Uterus (tissue), 4 donors: ENCODE measurements at places on chromosomes 1 and 21. TPM values are rescaled to one million over a fixed set of nuclear protein-coding genes. Genes with fewer than 3 reads are reported as not detected.

Gene NMNAT1
- 41.5 TPM for total RNA-seq

Gene CYYR1
- 23.6 TPM for total RNA-seq

Gene EFCAB7
- 12.4 TPM for total RNA-seq

- no peak for DNase-seq
These were observed 45.1 kb downstream of the DPT start for GRCh38 chr1:168683871-168684270.

DNA sequence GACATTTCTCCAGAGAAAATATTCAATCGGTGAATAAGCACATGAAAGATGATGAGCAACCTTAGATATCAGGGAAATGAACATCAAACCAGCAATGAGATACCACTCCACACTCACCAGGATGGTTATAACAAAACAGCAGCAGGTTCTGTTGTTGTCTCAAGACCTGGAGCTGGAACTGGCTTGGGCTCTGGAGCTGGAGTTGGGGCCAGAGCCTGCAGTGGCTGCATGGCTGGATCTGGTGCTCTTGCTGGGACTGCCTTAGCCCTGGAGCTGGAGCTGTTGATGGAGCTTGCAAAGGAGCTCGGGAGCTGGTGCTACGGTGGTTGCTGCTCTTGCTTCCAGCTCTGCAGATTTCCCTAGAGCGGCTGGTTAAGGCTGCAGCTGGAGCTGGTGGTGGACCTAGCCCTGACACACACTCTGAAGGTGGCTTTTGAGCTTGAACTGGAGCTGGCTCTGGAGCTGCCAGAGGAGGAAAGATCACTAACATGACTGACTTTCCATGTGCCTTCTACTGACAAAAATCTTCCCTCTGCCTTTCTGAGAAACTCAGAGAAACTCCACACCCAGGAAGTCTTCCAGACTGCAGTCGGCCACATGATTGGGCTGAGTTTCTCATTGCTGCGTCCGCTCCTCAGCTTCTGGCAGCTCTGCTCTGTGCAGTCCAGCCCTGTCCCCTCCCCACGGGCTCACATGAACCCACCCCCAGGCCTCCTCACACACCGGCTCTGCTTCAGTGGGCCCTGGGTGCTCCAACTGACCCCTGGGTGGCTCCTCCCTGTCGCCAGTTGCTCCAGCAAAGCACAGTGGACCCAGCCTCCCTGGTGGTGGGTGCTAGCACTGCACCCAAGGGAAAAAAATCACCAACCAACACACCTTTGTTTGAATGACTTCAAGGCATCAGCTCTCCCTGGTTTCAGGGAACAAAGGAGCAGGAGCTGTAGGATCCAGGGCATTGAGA, 139.1 kb upstream of the FMN2 start:
- DNase-seq, result no peak

- no peak for DNase-seq
These were observed 19.0 kb upstream of the ARF1 start for GRCh38 chr1:228063251-228064191.

DNA sequence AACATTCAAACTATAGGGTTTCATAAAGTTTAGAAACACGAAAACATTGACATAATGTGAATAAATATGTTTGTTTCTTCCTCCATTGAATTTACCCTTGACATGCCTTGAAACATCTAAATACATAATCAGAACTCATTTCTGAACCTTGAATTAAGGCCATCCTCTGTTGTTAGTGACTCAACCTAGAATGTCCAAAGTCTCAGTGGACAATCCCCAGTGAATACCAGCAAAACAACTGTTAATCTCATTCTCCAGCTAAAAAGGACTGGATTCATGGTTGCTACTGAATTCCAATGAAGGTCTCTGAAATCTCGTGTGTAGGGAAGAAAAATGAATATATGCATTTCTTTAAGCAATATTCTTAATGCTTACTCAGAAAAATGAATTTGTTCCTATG, at the start of gene OR2L2:
Gene OR2L2 (plus strand): TSS at position 301 of the 400 bp plus-strand sequence. CDS start 8,198 bp downstream, outside the sequence.
- no peak for DNase-seq

DNA sequence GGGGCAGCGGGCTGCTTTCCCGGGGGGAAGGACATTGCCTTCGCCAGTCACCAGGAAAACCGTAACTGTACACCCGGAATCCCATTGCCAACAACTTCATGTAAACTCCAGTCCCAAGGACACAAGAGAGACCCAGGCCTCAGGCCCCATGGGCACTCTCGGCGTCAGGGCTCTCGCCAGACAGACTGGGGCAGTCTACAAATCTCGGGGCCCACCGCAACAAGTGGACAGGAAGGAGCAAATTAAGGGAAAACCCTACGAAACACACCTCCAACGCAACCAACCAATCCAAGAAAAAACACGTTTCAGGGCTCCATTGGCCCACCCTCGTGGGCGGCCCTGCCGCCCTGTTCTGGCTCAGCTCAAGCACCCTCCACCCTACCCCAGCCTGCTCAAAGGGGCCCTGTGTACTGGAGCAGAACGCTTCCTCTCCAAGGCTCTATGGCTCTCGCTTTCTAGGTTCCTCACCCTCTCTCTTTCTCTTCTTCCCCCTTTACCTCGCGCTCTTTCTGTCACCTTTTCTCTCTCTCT, 4.6 kb upstream of the ZNF678 start:
- no peak for DNase-seq

DNA sequence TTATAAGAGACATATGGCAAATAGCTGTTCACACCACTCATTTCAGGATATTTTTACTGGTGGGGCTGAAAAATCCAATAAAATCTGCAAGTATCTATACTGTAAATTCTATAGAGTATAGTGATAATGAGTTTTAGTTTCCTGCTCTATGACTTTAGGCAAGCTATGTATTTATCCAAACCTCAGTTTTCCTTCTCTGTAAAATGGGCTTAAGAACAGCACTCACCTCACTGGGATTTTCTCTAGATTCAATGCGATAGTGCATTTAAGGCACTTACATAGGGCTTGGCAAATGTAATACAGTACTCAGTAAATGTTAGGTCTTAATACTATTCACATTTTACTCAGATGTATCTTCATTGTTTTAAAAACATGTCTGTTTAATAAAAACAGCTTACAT, 168.7 kb downstream of the ATG4C start:
- DNase-seq, result no peak
